ENCODE measurements at places on chromosomes 1 and 21. TPM values are rescaled to one million over a fixed set of nuclear protein-coding genes. Genes with fewer than 3 reads are reported as not detected.

DNA sequence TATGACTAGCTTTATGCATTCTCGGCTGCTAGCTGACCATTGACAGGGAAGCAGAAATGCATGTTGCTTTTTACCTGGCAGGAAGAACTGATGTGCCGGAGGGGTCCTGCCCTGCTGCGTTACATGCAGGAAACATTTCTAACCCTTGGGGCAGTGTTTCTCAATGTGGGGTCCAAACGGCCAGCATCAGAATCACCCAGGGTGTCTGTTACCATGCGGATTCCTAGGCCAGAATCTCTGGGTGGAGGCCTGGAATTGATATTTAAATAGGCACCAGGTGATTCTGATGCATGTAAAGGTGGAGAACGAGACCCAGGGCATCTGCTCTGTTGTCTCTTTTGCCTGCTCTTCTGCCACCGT, 182.7 kb downstream of the PCP4 start:
- DNase-seq, result no peak

DNA sequence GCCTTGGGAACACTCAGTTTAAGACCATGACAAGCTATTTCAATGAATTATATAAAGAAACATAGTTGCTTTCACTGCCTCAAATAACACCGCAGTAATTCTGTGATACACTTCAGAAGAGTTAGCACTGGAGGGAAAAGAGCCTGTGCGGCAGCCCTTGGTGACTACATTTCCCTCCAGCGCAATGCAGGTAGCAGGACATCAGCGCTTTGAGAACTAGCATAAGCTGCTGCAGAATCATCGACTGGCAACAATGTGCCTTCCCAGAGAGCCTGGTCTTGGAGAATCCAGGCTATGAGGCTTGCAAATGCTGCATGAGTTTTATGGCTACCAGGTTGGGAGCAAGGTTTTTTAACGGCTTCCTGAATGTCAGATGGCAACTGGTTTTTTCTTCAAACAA, 7.5 kb downstream of the NRIP1 start:
- DNase-seq, result no peak

DNA sequence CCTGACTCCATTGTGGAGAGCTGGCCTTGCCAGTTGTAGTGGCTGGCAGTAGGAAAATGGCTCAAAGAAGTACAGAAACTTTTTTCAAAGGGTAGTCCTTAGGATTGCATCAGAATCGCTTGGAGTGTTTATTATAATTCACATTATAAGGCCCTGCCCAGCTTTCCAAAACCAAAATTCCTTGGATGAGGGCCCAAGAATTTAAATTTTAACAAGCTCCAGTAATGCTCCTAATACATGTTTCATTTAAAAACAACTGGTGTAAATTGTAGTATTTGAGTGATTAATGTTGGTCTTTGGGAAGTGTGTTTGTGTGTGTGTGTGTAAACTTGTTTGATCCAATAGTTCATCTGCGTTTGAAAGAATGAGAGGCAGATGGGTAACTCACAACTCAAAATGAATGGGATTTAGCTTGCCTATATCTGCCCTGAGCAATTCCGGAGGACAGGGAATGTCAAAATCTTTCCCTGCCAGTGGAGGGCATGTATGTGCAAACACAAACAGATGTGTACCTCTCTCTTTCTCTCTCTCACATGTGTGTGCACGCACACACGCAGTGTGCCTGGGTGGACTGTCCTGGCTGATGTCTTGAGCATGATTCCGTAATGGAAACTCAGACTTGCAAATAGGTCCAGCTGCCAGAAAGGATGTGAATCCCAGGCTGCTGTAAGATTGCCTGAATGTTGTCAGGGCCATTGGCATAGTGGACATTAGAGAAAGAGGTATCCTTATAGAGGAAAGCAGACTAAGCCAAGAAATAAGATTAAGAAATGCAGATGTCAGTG, 293.1 kb downstream of the LMX1A start:
- no peak for DNase-seq

FCAMR gene
- total RNA-seq, result not detected

DNA sequence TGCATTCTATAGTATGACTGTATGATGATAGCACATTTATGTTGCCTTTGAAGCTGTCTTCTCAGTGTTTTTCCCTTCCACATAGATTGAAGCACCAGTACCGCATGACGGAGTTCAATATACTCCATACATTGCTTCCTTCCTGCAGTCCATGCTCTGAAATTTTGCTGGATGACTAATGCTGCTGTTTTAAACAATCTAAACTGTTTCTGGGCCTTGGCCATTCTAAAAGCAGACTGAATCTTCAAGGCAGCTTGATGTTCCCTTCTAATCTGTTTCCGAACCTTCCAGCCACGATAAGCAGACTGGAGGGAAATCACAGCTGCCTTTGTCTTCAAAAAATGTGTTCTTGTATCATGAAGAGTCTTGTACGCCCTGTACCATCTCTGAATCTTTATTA, 36.2 kb upstream of the F13B start:
- no peak for DNase-seq

DNA sequence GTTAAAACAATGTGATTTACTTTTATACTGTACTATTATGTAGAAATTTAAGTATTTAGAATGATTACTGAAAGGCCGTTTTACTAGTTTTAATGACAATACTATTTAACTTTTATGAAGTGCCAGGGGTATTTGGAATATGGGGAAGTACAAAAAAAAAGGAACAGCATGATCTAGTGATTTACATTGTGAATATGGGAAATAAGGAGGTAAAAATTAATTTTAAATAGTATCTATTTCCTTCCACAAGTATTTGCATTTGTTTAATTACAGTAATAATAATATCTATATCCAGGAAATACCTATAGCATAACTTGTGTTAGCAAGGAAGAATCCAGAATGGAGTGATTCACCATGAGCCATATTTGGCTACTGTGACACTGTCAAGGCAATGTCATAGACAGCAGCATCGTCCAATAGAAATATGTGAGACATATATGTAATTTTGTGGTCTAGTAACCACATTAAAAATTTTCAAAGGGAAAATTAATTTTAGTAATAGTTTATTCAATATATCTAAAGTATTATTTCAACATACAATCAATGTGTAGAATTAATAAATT, 22.0 kb downstream of the CNST start:
- no peak for DNase-seq

- no peak for DNase-seq
Measured at GRCh38 chr1:238107322-238107721, 216.6 kb upstream of the ZP4 start.

BATF3 gene
- 2.3 TPM for total RNA-seq

HIVEP3 gene
- 2.8 TPM for total RNA-seq

- no peak for DNase-seq
Measured at GRCh38 chr1:244636488-244637259, 16.3 kb upstream of the DESI2 start.

DNA sequence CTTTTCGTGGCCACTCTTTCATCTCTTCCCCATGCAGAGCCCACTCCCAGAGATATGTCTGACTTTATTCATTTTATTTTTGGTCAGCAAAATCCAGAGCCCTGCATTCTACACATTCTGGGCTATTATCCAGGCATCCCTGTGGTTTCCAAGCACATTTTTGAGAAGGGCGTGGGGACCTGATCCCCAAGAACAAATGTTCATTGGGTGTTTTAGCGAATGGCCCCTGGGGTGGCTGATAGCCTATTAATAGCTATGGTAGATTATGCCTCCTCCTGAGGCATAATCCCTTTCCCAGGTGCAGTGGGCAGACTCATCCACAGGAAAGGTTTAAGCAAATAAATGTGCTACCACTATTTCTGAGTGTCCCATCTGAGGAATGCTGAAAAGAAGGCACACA, 511.8 kb upstream of the USP24 start:
- no peak for DNase-seq

GRCh38 chr1:80776266-80776665, 1024.5 kb upstream of the ADGRL2 start:
- DNase-seq, result no peak

- DNase-seq, result no peak
Measured at GRCh38 chr1:198880818-198881597, 242.2 kb downstream of the PTPRC start.

DNA sequence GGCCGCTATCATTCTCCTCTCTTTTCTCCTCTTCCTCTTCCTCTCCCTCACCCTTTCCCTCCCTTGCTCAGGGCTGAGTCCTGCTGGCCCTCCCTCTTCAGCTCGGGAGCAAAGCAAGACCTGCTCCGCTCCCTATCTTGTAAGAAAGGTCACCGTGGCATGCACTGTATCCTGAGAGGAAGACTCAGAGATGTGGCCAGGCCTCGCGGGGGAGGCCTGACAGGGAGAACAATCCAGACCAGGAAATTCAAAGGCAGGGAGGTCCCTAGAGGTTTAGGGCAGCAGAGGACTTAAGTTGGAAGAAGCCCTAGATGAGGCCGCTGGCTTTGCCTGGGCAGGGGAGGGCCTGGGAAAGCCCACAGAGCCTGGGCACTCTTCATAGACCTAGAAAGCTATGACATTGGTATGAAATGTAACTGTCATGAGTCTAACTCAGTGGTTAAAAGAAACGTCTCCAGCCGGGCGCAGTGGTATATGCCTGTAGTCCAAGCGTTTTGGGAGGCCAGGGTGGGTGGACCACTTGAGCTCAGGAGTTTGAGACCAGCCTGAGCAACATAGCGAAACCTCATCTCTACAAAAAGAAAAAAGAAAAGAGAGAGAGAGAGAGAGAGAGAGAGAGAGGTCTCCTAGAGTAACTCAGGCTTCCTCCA, 14.6 kb upstream of the PTAFR start:
- DNase-seq, result no peak

DNA sequence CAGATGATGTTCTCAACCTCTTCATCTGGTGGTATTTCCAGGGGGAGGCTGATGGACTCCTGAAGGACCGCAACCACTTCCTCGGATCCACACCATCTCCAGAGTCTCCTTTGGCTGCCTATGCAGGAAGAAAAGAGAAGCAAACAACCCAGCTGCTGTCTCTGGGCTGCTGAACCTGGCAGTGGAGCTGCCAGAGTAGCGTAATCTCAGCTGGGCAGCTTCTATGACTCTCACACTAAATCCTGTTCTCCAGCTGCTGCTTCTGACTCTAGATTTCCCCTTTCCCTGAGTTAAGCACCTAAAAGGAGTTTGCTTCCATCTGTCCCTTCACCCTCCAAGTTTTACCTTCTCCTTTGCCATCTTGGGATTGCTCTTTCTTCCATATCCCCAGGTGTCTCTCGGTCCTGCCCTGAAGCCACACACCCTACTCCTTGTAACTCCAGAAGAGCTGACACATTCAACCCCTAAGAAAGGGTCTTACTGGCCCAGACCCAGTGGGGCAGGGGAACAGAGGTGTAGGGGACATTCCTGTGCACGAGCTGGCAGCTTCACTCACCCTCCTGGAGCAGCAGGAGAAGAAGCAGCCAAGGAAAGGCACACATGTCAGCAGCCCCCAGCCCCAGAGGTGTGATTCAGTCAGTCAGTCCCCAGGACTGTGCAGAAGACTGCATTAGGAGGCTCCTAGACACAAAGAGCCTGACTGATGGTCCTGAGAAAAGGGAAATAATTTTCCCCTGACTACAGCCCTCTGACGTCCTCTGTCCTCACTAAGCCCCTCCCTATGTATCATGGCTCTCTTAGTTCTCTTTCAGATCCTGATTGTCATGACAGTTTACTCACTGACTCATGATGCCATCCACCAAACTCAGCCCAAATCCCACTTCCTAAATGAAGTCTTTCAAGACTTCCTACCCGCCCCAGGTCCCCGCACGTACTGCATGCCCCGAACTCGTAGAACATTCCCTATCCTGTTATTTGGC, at the start of gene SLAMF9:
Gene SLAMF9 (minus strand): TSS at position 702 of the 980 bp plus-strand sequence. CDS start 100 bp downstream, at position 602.
- no peak for DNase-seq

LIN28A gene
- not detected for total RNA-seq

OVAAL gene
- 0.26 TPM for total RNA-seq

- DNase-seq, result no peak
Measured at GRCh38 chr1:225973158-225973557, 26.0 kb downstream of the SDE2 start.
